PC-9 (cell line): ENCODE measurements at places on chromosomes 12 and 14. TPM values are rescaled to one million over a fixed set of nuclear protein-coding genes. Genes with fewer than 3 reads are reported as not detected.

TOMM20L gene
- not detected in 2 replicates for total RNA-seq

TEX22 gene
- 2.6 and 6.5 TPM in 2 replicates for total RNA-seq

CLMN gene
- 15.8 and 18.3 TPM in 2 replicates for total RNA-seq

YLPM1 gene
- 146 and 170 TPM in 2 replicates for total RNA-seq

PTPN6 gene
- 84.1 and 92.7 TPM in 2 replicates for total RNA-seq

KLRC3 gene
- not detected in 2 replicates for total RNA-seq

SIRT4 gene
- 3.2 and 3.6 TPM in 2 replicates for total RNA-seq
